NCI-H69 (cell line): ENCODE measurements at places on chromosomes 2 and 18.
A peak's percentile ranks its signal among the peaks of the same experiment; 100 is the strongest.

- DNase-seq = no peak
These were observed 144.9 kb downstream of the ACOXL start for GRCh38 chr2:110877031-110877827.

DNA sequence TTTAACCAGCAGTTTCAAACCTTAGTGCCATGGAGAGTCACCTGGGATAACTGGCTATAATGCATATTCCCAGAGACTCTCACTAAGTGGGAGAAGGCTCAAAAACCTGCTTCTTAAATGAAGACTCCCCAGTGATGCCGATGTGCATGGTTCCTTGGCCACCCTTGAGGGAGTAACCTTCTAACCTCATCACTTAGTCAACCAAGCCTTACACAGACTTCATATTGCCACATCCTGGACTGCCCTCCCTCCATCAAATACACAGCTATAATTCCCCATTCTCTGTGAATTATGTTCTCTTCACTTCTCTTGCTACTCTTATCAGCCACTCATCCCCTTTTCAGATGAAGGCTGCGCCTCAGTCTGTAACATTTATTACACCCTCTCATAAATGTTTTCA, 462.9 kb upstream of the RGPD4 start:
- no peak for DNase-seq

GRCh38 chr2:69781321-69782248, 39.7 kb downstream of the ANXA4 start:
- peak; percentile 86 for DNase-seq

DNA sequence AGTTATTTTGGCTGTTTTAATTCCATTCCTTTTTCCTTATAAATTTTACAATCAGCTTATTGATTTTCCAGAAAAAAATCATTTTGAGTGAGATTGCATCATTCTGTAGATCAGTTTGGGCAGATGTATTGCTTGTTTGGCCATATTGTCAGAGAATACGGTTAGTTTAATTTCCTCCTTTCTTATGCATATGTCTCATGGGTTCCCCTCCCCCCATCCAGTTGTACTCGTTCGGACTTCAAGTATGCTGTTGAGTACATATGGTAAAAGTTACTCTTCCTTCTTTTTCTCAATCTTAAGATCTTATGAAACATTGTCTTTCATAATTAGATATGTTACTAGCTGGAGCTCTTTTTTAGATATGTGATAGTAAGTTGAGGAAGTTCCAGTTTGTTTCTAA, 131.2 kb upstream of the TTC27 start:
- DNase-seq = no peak

DNA sequence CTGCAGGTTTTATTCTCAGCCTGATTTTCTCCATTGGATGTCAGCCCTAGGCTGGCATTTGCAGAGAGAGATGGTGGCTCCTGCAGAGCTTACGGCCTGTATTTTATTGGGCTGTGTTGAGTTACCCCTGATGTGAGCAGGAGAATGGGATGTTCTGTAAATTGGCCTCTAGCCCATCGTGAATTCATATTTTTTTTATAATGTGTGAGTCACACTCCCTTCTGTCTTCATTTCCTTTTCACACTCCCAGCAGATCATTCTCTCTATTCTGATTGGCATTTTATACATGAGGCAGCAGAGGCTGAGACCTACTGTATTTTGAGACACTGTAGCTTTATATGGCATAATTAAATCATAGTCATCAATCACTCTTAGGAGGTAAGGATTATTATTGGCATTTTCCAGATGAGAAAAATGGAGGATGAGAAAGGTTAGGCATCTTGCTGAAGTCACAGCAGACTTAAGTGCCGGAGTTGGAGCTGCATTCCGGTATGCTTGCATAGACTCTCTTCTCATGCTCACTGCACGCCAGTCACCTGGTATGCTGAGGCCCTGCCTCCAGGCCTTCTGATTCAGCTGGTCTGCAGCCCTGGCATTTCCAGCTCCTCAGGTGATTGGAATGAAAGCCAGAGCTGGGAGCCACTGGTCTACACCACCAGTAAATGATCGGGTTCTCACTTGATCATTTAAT, 142.4 kb downstream of the NEDD4L start:
- peak; percentile 91 for DNase-seq

- DNase-seq = peak; percentile 58
These were observed 20.6 kb downstream of the EFR3B start for GRCh38 chr2:25062511-25062917.

GRCh38 chr18:32174719-32175118, 15.1 kb upstream of the MEP1B start:
- peak; percentile 54 for DNase-seq

GRCh38 chr2:125418483-125418882, 1237.5 kb upstream of the GYPC start:
- DNase-seq = no peak

- DNase-seq = no peak
These were observed 63.4 kb downstream of the SLC66A2 start for GRCh38 chr18:79888016-79888415.

DNA sequence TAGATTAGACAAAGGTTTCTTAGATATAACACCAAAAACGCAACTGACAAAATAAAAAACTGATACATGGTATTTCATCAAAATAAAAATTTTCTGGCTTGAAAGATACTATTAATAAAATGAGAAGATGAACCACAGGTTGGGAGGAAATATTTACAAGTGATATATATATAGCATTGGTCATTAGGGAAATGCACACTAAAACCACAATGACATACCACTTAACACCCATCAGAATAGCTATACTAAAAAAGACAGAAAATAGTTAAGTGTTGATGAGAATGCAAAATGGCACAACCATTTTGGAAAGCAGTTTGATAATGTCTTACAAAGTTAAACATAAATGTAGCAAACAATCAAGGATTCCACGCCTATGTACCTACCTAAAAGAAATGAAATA, 83.9 kb downstream of the SLC66A3 start:
- no peak for DNase-seq

- DNase-seq = no peak
These were observed 90.4 kb downstream of the MTCL1 start for GRCh38 chr18:8795586-8796325.

DNA sequence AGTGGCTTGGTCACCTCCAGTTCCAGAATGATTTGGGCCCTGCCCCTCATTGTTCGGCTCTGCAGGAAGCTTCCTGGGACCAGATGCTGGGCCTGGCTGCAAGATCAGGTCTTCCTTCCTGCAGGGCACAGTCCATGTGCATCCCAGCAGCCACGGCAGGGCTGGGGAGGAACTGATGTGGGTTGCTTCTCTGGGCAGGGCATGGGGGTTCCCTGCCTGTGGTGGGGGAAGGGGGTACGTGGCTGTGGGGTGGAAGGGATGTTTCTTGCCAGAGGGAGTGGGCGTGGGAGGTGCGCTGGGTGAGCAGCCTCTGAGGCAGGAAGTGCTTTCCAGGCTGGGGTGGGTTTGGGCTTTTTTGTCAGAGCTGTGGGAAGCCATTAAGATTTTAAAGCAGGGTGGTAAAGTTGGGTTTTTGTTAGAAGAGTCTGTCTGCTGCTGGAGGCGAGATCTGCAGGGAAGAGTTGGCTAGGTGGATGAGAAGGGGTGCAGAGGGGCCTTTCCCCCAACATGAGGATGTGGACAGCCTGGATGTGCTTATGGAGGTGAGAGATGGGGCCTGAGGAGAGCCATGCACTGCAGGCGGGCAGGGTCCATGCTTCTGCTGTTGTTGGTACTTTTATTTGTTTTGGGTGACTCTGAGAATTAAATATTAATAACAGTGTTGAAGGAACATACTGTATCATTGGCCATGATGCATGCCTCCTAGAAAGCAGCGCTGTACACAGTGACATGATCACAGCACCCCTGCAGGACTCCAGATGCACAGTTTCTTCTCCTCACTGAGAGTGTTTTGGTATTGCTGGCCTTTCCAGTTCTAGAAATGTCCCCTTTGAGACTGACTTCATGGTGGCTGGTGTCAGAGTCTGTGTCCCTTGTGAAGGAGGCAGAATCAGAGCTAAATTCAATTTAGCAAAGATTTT, 45.3 kb downstream of the DGKD start:
- peak; percentile 60 for DNase-seq

DNA sequence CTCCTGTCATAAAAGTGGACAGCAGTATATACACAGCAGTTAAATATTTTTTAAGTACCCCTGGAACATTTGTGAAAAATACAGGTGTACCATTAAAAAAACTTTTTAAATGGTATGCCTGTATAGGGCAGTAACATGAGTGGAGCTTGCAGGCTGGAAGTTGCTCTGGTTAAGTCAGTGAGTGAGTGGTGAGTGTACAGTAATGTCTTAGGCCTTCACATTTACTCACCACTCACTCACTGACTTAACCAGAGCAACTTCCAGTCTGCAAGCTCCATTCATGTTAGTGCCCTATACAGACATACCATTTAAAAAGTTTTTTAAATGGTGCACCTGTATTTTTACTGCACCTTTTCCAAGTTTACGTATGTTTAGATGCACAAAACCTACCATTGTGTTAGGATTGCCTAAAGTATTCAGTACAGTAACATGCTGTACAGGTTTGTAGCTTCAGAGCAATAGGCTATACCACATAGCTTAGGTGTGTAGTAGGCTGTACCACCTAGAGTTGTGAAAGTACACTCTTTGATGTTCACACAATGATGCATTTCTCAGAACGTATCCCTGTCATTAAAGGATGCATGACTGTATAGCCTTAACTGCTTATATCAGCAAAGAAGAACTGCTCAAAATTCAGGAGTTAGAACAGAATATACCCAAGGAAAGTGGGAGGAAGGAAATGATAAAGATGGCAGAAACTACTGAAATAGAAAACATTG, 112.6 kb downstream of the EHBP1 start:
- no peak for DNase-seq
